ENCODE measurements at places on chromosomes 4 and X. TPM values are rescaled to one million over a fixed set of nuclear protein-coding genes. Genes with fewer than 3 reads are reported as not detected.
A peak's percentile ranks its signal among the peaks of the same experiment; 100 is the strongest.

DNA sequence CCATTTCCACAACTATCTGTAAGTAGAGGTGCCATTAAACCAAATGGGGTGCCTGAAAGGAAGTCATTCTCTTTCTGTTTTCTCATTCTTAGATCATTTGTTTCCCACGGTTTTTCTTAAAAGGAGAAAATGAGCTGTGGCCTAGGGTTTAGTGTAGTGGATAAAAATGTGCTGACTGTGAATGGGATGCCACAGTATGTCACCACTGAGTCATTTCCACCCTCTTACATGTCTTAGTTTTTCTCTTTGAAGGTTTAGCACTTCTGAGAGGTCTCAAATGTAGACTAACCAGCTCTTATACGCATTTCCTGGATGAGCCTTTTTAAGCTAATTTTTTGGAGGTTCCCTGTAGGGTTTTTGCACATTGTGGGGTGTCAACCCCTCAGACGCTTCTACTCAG lies 244.5 kb upstream of the SPANXN1 start:
- no peak for DNase-seq

DNA sequence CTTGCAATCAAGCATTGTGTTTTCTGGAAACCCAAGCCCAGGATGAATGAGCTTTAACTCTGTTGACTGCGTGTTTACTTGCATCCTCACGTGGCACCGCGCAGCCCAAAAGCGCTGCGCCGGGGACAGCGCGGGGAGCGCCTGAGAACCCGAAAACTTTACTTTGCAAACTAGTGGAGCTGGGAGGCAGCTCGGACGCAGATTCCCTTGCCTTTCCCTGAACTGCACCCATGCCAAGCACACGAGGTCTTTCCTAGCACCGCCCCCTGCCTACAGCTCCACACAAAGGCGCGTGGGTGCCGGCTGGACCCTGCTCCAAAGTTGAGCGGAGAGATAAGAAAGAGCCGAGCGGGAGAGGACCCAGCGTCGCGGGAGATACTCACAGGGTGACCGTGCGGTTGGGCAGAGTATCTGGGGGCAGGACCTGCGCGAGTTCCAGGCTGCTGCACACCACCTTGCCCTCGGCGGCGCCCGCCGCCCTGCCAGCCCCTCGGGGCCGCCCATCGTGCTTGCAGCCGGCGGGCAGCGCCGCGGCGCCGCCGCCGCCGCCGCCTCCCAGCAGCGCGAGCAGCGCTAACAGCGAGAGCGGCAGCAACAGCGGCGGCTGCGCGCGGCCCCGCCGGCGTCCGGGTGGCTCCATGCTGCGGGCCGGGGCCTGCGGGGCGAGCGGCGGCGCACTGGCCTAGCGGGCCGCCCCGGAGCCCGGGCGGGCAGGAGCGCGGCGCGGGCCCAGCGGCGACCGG lies 550 bp downstream of the ADGRA3 start:
- DNase-seq, result peak; percentile 65

DNA sequence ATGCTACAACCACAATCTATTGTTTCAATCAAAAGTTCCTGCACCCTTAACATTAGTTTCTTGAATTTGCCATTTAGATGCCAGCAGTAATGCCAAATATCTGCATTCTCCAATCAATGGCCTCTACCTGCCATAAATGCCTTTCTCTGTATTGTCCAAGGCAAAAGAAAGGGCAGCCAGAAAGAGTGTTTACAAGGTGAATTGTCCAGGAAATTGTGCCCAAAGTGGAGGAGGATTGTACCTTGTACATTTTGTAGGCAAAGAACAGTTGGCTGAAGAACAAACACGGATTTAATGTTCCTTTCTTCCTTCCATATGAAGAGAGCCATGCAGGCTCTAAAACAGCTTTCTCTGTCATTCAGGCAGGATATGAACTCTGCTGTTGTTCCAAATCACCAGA lies 181.5 kb downstream of the GUCY2F start:
- DNase-seq, result no peak

FREM3 gene
- 0.01 TPM for polyA plus RNA-seq

MAGED4B gene
- 0.21 TPM for polyA plus RNA-seq

LANCL3 gene
- 0.01 TPM for polyA plus RNA-seq

ARR3 gene
- polyA plus RNA-seq, result not detected

SPATA4 gene
- polyA plus RNA-seq, result 1.2 TPM

Measured in psoas muscle (tissue), 8 donors.